ENCODE measurements at places on chromosomes 7 and 10.

- DNase-seq = no peak
These were observed 7.8 kb downstream of the AP5Z1 start for GRCh38 chr7:4783292-4783652.

DNA sequence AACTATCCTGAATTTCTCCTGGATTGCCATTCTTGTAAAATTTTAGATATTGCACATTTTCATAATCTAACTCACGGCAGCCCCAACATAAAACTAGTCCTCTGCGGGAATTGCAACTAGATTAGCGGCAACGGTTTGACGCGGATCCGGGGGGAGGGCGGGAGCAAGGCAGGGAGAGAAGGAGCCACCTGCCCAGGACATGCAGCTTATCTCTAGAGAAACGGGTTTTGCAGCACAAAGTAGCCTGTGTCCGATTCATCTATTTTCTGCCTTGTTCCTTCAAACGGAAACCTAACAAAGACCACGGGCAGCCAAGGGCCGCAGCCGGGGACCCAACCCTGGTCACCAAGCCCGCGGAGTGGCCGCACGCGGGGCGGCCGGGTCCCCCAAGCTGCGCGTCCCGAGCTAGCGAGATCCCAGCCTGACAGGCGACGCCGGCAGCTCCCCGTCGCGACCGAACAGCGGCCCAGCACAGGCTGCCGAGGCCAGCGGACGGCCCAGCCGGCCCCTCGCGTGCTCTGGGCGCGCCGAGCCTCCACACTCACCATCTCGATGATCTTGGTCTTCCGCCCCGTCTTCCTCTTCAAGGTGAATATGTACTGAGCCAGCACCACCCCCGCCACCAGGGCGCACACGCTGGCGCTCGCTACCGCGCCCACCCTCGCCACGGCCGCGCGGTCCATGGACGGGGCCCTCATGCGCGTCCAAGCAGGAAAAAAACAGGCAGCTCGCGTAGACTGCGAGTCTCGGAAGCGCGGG, at the start of gene NT5C3A:
TSS of gene NT5C3A (minus strand) at position 754 of the 759 bp plus-strand sequence. CDS start at position 683, 71 bp downstream.
- no peak for DNase-seq

DNA sequence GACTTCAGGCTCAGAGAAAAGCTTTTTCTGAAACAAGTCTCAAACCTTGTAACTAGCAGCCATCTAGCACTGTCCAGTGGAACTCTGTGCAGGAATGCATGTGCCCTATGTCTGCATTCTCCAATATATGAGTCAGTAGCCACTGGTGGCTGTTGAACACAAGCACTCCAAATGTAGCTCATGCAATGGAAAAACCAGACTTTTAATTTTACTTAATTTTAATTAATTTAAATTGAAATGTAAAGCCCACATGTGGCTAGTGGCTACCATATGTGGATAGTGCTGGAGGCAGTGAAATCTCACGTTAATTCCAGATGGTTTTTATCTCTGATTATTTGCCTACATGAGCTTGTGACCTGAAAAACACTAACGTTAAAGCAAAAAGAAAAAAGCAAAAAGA, 225.1 kb downstream of the GATA3 start:
- no peak for DNase-seq

DNA sequence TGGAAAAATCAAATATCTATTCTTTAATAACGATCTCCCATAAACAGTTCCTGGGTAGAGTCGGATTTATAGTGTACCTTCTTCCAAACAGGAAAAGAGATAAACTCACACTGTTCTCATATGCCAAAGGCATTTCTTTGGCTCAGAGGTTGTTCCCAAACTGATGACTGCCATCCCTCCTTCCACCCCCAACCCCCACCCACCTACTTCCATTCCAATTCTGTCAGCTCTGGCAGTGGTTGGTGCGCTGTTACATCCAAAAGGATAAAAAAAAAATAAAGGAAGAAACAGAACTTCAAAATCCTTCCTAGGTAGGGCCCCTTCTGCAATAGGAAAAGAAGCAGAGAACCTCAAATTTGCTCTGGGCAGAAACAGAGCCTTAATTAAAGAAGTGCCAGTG, 104.7 kb downstream of the DGKI start:
- no peak for DNase-seq

- DNase-seq = no peak
These were observed 1.4 kb downstream of the FAM3C start for GRCh38 chr7:121394709-121395140.

DNA sequence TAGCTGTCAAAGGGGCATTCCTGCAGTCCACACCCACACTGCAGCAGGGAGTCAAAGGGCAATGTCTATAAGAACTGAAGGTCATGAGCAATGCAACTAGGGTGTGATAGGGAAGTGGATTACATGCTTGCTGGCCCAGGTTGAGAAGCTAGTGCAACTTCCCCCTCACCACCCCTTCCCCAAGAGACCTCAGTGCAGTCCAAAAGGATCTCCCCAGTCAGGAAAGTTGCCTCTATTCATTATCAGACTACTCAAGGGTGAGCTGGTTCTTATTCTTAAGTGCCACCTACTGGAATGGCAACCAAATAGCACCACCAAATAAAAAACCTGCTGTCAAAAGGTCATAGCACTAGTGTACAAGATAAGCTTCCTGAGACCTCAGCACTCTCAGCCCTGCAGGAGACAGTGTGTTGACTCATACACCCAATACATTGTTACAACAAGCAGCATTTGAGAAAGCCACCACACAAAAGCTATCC, 28.2 kb downstream of the MTERF1 start:
- DNase-seq = no peak

- DNase-seq = no peak
These were observed 34.7 kb downstream of the DDIT4 start for GRCh38 chr10:72308320-72308987.

- no peak for DNase-seq
These were observed 46.4 kb upstream of the PARD3 start for GRCh38 chr10:34861293-34862021.

GRCh38 chr10:130713731-130714130, 577.5 kb downstream of the GLRX3 start:
- DNase-seq = no peak

GRCh38 chr10:62084451-62084850, 183.0 kb downstream of the ARID5B start:
- DNase-seq = no peak

DNA sequence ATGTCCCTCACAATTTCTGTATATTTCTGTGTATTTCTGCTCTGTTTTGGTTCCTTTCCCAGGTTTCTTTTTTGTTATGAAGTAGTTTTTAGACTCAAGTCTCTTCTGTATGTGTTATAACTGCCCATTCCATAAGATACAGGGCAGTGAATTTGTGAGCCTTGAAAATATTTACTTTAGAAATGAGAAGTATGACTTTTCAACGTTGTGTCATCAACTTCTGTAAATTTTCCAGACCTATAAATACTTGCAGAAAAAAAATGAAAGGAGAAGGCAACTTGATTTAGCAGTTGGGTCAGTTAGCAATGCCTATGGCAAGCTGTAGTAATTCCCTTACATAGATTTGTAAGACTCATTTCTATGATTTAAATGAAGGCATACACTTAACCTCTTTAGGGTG, 11.5 kb downstream of the EGFR start:
- no peak for DNase-seq

DNA sequence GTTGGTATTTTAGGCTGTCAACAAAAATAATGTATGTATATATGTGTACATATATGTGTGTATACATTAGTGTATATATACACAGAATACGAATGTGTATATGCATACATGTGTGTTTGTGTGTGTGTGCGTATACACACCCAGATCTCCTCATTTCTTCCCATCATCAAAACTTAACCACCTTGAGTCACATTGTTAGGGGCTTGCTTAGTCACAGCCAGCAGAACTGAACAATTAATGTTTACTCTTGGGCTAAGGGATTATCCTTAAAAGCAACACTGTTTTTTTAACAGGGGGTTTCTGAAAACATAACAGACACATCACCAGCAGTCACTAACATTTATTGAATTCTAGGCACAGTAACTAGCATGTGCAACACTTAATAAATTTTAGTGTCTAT, 83.0 kb upstream of the ASAH2 start:
- DNase-seq = no peak

DNA sequence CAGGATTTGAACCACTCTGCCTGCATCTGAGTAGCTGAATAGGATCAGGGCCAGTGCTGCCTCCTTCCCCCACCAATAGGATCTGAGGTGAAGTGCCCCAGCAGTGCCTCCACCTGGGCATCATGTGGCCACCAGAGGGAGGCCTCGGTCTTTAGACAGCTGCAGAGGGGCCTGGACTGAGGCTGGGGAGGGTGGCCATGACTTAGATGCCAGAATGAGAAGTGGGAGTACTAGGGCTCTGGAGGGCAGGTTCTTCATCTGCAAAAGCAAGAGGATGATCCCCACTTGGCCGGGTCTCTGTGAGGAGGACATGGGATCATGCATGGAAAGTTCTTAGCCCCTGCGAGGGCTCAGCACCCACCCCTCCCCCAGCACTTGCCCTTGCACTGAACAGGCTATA, 56.9 kb downstream of the NEUROG3 start:
- DNase-seq = no peak

DNA sequence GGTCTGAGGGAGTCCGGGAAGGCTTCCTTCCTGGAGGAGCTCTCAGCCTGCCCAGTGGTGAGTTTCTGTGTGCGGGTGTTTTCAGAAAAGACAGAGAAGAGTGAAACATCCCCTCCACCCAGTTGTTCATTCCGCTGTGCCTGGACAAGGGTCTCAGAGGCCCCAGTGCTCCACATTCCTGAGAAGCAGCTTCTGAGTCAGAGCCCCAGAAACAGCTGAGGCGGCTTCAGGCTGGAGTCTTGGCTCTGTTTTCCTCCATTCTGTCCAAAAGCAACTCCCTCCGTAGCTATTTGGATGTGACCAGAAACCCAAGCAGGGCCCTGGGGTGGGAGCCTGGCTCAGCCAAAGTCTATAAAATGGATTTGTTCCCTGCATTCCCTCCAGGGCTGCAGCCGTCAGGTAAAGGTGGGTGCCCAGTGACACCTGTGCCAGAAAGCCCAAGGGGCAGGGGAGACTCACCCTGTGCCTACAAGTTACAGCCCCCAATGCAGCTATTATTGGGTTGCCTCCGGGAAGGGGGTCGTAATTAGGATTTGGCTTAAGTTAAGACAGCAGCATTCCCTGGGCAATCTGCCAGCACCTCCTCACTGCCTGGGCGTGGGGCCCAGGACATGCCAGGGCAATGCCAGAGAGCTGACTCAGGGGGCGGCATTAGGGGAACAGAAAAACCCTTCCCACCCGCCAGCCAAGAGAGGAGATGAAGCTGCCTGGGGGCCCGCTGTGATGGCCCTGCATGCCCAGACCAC, 13.1 kb upstream of the CAMK2G start:
- no peak for DNase-seq

GRCh38 chr7:106448992-106449859, 164.4 kb upstream of the NAMPT start:
- DNase-seq = no peak

DNA sequence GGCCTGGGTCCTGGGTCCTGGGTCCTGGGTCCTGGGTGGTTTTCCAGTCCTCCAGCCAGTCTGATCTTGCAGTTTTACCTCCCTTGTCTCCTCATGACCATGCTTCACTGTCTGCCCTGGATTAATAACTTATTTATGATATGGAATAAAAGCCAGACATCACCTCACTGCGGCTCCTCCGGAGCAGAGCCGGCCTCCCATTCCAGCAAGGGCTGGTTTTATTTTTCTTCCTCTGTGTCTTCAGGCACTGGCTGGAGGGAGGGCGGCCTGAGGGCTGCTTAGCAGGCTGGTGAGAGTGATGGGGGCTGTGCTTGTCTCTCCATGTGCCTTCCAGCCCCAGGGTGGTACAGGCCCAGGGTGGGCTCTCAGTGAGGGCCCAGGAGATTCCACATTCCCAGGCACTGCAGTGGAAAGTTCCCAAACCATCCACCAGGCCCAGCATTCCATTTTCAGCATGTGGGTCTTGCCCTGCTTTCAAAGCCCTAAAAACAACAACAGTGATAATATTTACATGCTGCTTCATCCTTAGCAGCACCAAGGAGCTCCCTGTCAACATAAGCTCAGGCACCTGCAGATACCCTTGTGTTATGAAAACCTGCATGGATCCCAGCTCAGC, 12.6 kb downstream of the ADAMTS14 start:
- no peak for DNase-seq

- DNase-seq = no peak
These were observed 36.3 kb upstream of the TOMM7 start for GRCh38 chr7:22858640-22859561.

DNA sequence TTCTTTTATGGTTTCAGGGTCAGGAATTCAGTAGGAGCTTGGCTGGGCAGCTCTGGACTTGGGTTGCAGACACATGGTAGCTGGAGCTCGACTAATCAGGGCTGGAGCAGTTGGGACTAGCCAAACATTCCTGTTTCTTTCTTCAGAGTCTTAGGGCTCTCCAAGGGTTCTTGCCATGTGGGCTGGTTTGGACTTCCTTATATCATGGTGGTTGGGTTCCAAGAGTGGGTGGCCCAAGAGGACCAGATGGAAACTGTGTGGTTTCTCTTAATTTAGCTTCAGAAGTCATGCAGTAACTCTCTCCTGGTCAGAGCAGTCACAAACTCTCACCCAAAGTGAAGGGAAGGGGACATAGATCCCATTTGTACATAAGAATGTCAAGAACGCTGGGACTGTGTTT, 270.1 kb upstream of the FZD1 start:
- no peak for DNase-seq

DNA sequence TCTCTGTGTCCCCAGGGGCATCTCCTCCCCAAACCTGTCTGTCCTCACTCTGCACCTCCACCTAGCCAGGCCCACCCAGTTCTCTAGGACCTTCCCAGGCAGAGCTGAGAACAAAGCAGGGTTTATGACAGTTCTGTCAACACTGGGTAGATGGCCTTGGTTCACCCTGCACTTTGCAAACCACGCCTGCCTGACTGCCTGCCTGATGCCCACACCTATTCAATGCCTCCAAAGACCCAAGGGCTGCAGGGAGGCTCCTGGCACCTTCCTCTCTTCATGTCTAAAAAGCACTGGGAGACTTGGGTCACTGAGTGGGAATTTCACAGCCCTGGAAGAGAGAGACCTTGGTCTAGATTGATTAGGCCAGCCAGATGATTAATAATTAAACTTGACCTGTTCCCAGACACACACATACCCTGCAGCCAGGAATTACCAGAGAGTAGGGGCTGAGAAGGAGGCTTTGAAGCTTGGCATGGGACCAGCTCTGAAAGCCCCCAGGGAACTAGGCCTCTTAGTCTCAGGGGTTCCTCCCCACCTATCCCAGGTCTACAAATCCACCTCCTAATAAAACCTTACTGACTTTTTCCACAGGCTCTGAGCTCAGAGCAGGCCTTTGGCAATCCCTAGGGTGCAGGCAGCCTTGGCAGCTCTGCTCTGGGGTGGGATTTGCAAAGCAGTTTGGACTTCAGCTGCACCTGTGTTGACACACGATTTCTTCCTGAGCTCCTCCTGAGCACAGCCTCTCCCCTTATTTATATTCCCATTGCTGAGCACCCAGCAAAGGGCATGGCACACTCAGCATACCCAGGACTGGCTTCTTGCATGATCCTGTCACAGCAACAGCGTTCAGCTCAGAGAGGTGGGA, 25.7 kb upstream of the PDCD4 start:
- no peak for DNase-seq

DNA sequence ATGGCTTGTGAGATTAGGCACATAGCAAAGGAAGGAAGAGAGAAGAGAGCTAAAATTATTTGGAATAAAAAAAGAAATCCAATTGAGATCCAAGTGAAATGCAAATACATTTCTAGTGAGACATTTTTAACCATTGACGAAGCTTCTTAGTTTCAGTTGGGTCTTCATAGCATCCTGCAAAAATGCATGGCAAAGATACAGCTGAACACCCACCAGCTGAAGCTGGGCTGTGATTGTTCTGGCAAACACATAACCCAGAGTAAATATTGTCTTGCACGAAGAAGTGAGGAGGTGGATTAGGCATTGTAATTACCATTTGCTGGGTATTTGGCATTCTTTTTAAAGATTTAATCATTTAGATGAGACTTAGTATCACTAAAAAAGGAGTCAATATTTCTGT, 409.4 kb downstream of the GRM8 start:
- no peak for DNase-seq

Data from stimulated activated CD4-positive, alpha-beta T cell treated with anti-CD3 and anti-CD28 coated beads, Interleukin-15, amount 100 ng/mL, for 1 hour (primary cell).